ENCODE measurements at places on chromosomes 4 and X. TPM values are rescaled to one million over a fixed set of nuclear protein-coding genes. Genes with fewer than 3 reads are reported as not detected.

Gene GLRA2
- 113 TPM for total RNA-seq

Gene ASB12
- 0.41 TPM for total RNA-seq

Gene STARD8
- 1.6 TPM for total RNA-seq

Gene EXOC1L
- total RNA-seq: not detected

Gene TMEM255A
- 1.6 TPM for total RNA-seq

Gene RRH
- total RNA-seq: 0.41 TPM

Gene F9
- not detected for total RNA-seq

DNA sequence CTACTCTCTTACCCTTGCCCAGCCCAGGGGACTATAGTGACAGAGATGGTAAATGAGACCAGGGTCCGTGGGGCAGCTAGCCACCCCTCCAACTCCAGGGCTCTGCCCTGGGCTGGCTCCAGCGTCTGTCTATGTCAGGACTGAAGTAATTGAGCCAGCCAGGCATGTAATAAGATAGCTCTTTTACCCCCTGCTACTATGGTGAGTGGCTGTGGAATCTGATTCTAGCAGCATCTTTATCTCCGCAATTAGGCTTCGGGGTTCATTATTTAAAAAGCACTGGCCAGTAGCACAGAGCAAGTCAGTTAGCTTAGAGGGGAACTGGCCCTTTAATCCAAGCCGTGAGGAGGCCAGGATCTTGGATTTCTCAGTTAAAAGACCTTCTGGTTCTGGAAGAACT, 123.3 kb upstream of the RAI2 start:
- DNase-seq: no peak

- no peak for DNase-seq
Observed at GRCh38 chrX:13121020-13121555, 76.7 kb upstream of the FAM9C start.

- no peak for DNase-seq
Observed at GRCh38 chr4:71711985-71712348, 71.9 kb downstream of the GC start.

DNA sequence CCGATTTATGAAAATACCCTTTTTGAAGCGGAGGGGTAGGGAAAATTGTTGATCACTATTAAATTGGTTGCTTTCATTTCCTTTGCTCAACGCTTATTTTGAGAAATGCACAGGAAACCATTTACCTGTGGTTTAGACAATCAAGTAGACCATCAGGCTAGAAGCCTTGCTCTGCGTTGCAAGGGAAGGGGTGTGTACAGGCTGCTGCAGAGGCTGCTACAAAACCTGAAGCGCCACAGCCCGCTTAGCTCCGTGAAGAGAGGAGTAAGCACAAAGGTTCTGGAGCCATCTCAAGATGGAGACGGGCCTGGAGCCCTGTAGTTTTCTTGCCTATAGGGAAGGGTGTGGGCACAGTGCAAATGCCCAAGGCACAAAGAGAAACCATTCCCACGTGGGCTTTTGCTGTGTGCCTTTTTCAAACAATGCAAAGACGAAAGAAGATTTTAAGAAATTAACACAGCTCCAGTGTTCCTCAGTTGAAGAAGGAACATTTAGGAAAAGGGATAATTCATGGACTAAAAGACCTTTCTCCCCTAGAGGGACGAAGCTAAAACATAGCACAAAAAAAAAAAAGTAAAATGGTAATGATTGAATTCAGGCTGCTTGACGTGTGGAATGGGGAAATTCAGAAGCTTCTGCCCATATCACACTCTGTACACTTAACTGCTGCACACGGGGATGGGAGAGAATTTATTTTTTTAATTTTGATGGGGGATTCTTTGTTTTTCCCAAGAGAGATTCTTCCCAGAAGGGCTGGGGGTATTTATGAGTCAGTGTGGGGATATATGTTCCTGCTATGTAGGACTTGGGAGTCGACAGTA, 3.5 kb downstream of the TMSB4X start:
- no peak for DNase-seq

GRCh38 chr4:3332498-3332897, 39.7 kb downstream of the RGS12 start:
- no peak for DNase-seq

DNA sequence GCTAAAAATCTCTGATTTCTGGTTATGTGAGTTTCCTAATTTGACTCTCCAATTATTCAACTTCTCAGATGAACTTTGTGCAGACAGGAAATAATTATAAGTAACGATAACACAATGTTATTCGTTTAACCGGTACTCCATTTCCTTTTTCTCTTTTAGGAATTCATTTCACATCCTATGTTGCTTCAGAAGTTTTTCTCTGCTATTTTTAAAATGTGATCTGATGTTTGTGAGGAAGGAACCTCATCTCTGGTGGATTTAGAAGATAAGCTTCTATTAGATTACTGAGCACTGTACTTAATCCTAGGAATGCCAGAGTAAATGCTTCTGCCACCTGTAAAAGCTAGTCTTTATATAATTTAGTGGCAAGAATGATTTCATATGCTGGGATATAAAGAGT, 116.0 kb upstream of the ETNPPL start:
- DNase-seq: no peak

GRCh38 chr4:52957835-52958631, 95.9 kb downstream of the RASL11B start:
- DNase-seq: no peak

DNA sequence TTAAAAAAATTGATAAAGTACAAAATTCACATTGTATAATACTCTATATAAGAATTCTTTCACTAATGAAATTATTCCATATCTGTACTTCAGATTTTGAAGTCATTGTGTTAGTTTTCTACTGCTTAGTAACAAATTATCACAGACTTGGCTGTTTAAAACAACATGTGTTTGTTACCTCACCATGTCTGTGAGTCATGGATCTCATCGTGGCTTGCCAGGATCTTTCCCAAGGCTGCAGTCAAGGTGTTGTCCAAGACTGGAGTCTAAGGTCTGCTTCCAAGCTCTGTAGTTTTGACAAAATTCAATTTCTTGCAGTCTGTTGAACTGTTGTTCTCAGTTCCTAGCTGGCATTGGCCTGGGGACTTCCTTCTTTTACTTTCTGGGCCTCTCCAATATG, 1286.9 kb downstream of the ADGRL3 start:
- DNase-seq: no peak

DNA sequence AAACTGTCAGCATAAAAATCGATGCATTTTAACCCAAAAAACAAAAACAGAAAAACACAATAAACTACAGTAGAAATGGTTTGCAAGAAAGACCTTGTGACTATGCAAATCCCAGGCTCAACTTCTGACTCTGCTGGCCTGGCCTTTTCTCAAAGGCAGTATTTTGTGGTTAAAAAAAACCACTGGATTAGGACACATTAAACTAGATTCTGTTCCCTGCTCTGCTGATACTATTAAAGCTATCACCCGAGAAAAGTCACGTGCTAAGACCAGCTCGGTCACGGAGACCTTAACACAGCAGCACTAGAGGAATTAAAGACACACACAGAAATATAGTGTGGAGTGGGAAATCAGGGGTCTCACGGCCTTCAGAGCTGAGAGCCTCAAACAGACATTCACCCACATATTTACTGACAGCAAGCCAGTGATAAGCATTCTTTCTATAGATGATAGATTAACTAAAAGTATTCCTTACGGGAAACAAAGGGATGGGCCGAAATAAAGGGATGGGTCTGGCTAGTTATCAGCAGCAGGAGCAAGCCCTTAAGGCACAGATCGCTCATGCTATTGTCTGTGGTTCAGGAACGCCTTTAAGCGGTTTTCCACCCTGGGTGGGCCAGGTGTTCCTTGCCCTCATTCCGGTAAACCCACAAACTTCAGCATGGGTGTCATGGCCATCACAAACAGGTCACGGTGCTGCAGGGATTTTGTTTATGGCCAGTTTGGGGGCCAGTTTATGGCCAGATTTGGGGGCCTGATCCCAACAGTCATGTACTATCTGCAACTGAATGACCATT, 16.1 kb downstream of the CBR4 start:
- no peak for DNase-seq

- no peak for DNase-seq
Observed at GRCh38 chr4:168335621-168336020, 17.1 kb upstream of the DDX60 start.

DNA sequence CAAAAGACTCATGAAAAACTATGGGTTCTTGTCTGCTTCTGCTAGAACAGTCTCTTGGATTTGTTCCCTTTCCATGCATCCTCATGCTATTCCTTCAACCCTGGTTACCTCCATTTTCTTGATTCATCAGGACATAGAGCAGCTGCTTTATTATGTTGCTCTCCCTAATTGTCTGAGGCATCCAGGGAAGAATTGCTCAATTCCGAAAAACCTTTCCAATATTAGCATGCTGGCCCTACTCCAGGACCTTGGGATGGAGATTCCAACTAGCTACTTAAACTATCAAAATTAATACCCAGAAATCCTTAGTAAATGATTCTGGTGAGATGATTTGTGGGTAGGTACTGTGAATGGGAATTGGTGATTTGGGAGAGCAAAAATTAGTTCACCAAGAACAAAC, 56.6 kb upstream of the FAM47B start:
- no peak for DNase-seq

- no peak for DNase-seq
Observed at GRCh38 chr4:101199507-101200285, 147.6 kb downstream of the PPP3CA start.

DNA sequence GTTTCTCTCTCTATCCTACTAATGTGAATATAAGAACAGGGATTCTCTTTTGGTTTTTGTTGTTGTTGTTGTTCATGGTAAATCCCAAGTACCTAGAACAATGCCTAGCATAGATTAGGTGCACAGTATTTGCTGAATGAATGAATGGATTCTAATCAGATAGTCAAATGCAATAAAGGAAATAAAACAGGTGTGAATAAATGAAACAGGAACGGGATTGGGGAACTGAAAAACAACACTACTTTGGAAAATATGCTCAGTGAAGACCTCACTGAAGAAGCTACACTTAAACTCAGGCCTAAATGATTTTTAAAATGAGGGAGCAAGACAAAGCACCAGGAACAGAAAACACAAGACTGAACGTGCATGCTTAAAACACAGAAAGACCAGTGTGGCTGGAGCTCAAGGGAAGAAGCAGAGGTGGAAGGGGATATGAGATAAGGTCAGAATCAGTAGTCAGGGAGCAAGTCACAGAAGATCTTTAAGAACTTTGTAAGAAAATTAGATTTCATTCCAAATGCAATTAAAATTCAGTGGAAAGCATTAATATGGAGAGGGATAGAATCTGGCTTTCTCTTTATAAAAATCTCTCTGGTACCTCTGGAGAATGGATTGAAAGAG, 144.7 kb downstream of the ZAR1 start:
- no peak for DNase-seq

- DNase-seq: no peak
Observed at GRCh38 chr4:73922766-73923630, 53.8 kb downstream of the CXCL1 start.

DNA sequence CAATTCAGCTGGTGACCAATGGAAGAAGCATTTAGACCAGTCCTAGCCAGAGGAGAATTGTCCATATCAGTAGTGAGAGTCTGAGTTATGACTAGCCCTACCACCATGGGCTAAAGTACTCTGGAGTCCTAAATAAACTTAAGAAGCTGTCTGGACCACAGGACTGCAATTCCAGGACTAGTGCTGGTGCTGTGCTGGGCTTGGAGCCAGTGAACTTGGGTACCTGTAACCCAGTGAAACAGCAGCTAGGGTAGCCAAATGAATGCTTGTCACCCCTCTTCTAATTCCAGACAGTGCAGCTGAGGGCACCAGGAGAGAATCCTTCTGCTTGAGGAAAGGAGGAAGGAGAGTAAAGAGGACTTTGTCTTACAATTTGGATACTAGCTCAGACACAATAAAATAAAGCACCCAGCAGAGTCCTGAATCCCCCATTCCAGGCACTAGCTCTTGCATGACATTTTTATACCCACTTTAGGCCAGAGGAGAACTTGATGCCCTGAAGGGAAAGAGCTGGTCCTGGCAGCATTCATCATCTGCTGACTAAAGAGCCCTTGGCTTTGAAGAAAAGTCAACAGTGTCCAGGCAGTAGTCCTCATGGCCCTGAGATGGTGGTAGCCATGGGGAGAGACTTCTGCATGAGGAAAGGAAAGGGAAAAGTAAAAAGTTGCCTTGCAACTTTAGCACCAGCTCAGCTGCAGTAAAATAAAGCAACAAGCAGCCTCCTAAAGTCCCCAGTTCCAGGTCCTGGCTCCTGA, 2675.7 kb downstream of the PCDH7 start:
- no peak for DNase-seq

- DNase-seq: no peak
Observed at GRCh38 chr4:157983300-157983699, 189.5 kb downstream of the GASK1B start.

DNA sequence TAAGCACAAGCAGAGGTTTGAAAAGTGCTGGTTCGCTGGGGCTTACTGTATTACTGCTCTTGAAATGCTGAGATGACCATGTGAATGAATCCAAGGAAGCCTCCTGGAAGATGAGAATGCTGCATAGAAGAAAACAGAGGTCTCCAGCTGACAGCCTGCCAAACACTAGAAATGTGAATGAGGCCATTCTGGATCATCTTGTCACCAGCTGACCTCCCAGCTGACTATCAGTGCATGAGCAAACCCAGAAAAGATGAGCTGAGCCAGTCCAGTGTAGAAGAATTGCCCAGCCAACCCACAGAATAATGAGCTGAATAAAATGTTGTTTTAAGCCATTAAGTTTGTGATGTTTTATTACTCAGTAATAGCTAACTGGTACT, 49.1 kb upstream of the DYNLT3 start:
- no peak for DNase-seq

- DNase-seq: no peak
Observed at GRCh38 chrX:129938081-129938480, 32.1 kb downstream of the UTP14A start.

DNA sequence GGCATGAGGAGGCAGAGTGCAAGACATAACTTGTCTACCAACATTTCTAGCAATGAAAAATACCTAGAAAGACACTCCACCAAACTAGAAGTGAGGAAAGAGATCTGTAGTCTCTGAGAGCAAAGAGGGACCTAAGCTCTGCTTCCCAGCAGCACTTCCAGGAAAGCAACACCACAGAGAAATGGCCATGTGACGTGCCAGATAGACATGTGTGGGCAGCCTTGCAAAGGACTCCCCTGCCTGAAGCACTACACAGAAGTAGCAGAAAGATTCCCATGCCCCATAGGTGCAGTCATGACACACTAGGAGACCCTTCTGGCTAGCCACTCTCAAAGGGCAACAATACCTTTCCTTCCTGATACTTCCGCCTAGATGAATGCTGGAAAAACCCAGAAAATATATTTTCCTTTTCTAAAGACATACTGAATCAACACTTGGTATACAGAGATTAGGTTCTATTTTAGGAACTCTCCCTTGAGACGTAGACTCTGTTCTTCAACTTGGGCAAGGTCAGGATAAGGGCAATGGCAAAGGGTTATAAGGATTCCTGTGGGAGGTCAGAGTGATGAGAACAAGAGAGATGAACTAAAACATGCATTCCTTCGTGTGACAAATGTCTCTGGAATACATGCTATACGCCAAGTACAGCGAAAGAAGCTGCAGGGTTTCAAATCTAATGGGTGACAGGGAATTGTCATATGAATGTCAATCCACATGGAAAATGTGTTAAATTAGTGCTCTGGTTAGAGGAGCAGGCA, 187.5 kb upstream of the ETNPPL start:
- DNase-seq: no peak

DNA sequence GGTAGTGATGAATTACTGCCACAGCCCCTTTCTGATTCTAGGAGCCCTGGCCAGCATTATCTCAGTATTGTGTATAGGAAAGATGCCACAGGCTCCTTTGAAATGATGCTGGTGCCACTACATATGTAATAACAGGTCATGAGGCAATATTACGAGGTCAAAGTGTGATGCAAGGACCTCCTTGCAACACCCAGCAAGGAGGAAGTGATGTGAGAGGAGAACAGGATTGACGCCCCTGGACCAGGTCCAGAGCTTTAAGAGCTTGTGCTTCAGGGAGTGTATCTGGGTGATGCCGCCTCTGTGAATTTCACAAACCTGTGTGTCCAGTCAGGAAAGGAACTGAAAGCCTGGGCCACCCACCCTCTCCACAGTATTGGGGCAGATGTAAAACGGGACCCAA, 261.8 kb downstream of the MID1IP1 start:
- DNase-seq: no peak
